ENCODE measurements at places on chromosomes 16 and 17.

- no peak for DNase-seq
These were observed 135.8 kb downstream of the CEP112 start for GRCh38 chr17:66056148-66056547.

DNA sequence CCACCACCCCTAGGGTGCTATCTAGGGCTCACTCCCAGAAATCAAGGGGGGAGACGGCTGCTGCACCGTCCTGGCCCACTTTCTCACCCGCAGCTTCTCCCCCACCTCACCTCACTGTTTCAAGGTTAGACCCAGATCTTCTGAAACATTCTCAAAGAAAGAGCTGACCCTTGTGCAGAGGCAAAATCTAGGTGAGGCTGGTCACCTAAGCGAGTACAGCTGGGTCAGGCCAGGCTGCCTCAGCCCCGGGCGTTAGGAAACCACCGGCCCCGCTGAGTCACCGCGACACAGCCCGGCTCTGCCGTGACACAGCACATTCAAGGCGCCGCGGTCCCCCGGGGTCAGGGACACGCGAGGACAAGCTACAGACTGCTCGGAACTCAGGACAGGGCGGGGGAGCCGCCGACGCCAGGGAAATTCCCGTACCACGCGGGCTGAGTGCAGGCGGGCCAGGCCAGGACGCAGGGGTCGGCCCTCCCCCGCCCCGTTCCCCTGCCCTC, 27.1 kb downstream of the GNPTG start:
- DNase-seq, result peak; percentile 5

DNA sequence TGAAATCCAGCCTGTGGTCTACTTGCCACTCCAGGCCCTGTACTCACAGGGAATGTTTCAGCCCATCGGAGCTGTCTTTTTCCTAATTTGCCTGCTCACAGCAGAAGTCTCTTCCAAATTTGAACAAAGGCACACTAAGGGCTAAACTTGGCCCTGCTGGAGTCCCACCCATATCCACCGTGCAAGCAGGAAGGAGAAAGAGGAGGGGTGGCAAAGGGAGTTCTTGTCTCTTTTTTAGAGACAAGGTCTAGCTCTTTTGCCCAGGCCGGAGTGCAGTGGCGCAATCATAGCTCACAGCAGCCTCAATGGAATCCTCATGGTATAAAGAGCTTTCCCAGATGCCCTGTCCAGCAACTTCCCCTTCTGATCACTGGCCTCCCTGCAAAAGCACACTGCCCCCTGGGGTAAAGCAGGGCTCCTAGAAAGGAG, 2.7 kb upstream of the PRM1 start:
- no peak for DNase-seq

DNA sequence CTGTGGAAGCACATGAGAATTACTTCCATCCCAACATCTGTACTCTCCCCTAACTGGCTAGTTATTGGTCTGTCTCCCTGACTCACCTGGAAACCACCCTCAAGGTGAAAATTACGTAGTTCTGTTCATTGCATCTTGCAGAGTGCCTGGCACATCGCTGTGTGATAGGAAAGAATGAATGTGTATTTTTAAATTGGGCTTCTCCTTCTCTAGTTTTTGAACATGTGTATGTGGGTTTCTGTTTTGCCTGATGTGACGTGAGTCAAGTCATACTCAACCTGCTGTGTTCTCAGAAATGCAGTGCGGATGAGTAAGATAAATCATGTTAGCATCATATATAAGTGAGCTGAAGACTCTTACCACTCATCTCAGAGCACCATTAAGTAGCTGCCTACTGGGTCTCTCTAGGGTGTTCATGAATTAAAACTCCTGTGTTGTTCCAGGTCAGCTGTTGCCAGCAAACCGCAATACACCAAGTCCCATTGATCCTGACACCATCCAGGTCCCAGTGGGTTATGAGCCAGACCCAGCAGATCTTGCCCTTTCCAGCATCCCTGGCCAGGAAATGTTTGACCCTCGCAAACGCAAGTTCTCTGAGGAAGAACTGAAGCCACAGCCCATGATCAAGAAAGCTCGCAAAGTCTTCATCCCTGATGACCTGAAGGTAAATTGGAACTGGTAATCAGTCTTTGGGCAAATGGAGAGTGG, 50.2 kb downstream of the HLF start:
- DNase-seq, result no peak

DNA sequence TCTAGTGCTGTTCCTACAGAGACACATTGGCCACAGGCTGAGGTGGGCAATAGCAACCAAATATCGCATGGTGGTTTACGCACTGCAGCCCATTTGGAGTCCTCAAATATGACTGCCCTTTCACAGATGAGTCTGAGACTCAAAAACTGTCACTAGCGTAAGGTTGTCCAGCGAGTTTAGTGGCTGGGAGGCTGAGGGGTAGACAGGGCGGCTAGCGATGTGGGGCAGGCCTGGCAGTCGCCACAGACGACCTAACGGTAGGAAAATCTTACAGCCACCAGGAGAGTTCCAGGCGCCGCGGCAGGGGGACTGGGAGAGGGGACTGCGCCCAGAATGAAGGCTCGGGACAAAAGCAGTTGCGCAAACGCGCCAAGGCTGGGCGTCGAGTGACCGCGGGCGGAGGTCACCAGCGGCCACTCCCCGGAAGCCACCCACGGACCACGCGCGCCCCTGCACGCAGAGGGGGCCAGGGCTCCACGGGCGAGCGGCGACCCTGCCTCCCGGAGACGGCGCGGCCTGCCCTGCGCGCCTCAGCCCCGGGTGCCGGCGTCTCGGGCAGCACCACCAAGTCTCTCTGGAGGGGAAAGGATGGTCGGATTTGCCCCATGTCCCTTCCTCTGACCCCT, 699 bp upstream of the MAP1LC3B start:
- DNase-seq, result no peak

GRCh38 chr17:60398227-60398959, 6.5 kb upstream of the USP32 start:
- DNase-seq, result no peak

DNA sequence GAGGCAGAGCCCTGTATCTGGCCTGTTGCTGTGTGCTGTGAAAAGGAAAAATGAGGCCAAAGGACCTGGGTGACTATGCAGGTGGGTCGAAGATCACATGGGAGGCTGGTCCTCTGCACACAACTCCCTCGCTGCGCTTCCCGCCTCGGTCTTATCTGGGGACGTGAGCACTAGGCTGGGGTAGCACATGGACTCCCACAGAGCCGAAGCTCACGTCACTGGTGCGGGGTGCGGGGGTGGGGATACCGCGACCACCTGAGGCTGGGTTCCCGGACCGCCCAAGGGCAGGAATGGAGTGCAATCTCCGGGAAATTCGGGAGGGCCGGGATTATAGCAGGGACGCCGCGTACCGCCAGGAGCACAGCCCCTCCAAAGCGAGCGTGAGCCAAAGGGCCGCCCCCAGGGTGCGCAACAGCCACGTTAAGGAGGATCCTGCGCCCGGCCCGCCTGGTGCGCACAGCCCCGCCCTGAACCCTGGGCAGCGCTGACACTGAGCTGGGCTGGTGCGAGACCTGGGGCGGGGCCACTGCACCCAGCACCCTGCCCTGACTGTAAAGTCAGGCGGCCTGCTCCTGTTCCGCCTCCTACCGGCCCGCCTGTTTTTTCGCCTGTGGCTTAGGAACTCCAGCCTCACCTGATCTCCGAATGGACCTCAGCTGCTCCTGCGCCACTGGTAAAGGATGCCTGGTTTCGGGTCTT, 4.8 kb downstream of the MT1A start:
- DNase-seq, result no peak

DNA sequence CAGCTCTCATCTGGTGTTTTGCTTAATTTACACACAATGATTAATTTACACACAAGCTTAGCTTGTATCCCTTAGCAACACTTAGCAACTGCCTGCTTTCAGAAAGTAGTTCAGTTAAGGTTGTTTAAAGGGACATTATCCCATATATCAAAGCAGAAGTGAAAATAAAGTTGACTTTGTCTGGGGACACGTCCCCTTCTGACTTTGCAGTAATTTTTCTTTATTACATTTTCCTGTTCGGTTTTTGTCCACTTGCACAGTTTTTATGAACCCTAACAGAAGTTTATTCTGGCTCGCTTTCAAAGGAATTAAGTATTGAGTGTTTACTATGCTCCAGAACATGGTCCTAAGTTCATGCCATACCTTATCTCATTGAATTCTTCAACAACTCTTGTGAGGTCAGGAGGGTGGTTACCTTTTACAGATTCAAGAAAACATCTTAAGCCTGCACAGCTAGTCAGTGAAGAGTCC, 41.5 kb downstream of the ARHGAP44 start:
- peak; percentile 65 for DNase-seq

DNA sequence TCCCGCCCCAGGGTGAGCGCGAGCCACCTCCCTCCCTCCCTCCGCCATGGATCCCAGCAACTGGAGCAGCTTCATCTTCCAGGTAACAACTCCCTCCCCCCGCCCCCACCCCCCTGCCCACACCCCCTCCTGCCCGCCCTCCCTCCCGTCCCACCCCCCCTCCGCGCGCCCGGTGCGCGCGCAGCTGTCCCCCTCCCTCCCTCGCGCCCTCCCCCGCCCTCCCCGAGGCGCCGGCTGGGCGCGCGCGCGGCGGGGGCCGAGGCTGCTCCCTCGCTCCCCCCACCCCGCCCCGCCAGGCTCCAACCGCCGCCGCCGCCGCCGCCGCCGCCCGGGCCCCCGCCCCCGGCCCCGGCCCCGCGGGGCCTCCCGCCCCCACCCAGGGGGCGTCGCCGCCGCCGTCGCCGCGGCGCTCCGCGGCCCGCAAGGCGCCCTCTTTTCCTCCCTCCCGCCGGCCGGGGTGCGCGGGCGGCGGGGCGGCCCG, at the start of gene MAZ:
Gene MAZ, plus strand, starts transcription at position 431 of the 481 bp plus-strand sequence. CDS start 173 bp downstream, outside the sequence.
- DNase-seq, result no peak

Data from left kidney (tissue), 8 donors.